ENCODE measurements at places on chromosomes 6 and 20.

DNA sequence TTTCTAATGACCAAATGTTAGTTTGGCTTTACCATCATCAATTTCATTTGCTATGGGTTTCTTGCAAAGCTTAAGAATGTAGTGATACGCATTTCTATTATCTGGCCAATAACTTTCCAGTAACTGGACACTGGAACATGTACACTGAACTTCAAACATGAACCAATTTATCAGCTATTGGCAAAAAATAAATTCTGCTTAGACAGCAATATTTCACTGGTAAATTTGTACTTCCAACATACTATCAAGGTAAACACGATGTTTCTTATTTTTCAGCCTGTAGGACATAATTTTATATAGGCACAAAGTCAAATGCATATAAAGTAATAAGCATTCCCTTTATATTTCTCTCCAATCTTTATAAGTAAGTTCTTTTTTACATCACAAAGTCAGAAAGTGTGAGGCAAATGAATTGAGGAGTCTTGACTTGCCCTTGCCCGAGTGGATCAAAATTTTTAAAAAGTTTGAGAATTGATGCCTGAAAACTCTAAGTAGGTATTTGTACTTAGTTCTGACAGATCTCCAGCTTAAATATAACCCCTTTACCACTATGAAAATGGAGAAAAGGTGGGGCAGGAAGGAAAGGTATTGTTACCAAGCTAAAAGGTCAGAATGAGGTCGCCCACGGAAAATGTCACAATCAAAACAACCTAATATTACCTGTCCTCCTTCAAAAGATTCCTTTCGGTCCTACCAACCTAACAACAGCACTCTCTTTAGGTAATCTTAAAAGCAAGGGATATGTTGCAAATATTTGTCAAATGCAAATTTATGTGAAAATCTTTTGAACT is 41.3 kb downstream of the STK38 start:
- DNase-seq = no peak

- no peak for DNase-seq
These were observed 113.6 kb downstream of the ARID1B start for GRCh38 chr6:156890627-156891314.

GRCh38 chr6:70684794-70685493 is 17.3 kb downstream of the SMAP1 start:
- DNase-seq = no peak

- DNase-seq = no peak
These were observed 40.3 kb upstream of the BLCAP start for GRCh38 chr20:37567671-37568588.

DNA sequence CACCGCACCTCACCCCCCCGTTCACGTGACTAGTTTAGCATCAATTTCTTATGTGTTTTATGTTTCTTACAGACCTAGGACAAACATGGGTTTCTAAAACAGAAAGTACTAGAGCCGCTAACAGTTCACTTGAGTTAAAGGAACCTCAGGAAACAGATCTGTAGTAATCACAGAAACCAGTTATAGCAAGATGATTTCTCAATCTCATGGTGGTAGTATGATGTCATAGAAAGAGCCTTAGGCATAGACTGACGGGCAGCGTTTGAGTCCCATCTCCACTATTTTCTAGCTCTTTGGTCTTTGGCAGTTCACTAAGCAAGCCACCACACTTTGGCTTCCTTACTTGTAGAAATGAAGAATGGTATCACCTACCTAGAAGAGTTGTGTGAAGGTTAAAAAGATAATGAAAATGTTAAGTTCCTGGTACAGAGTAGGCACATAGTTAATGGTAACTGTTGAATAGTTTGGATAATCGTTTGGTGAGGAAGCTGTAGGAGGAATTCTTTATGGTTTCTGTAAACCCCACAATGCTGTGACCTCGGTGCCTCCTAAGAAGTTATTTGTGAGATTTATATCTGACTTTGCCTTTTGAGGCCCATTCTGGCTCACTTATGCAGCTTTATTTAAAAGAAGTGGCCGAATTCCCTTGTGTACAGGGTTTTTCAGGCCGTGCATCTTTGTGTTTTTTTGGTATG is 21.3 kb downstream of the CTNNBL1 start:
- no peak for DNase-seq

DNA sequence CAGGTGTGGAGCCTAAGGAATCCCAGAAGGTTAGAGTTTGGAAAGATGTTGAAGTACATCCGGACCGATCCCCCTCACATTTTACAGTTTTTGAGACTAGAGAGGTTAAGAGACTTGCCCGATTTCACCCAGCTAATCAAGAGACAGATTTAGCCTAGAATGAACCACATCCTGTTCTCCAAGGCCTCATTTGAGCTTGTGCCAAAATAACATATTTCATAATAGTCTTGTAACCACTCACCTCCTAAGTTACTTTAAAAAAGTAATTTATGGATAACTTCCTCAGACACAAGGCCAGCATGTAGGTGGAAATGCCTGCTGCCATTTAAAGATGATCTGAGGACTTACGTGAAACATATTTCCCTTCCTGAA is 39.8 kb upstream of the ARHGAP18 start:
- no peak for DNase-seq

GRCh38 chr6:89217299-89217910 is at the start of gene GABRR1:
Gene GABRR1 (minus strand): TSS chr6:89217358. CDS start chr6:89217322, 36 bp downstream.
- no peak for DNase-seq
